Stimulated activated CD8-positive, alpha-beta memory T cell treated with anti-CD3 and anti-CD28 coated beads, Interleukin-4, amount 100 ng/mL, for 1 hour (primary cell): ENCODE measurements at places on chromosomes 13 and 19.

- no peak for DNase-seq
These were observed 5.6 kb upstream of the RAB8A start for GRCh38 chr19:16106121-16106520.

DNA sequence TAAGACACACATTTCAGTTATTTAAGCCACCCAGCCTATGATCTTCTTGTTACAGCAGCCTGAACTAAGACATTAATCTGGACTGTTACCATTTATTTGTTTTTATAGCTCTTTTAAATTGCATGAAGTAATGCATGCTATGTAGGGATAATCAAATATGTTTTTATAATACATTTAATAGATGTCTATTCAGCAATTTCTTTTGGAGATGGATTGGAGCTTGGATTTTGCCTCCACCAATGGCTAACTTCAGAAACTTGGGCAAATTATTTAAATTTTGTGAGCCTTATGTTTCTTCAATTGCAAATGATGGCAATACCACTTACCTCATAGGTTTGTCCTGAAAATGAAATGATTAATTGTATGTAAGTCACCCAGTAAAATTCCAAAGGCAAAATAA, 288.7 kb downstream of the GPC6 start:
- DNase-seq, result no peak

DNA sequence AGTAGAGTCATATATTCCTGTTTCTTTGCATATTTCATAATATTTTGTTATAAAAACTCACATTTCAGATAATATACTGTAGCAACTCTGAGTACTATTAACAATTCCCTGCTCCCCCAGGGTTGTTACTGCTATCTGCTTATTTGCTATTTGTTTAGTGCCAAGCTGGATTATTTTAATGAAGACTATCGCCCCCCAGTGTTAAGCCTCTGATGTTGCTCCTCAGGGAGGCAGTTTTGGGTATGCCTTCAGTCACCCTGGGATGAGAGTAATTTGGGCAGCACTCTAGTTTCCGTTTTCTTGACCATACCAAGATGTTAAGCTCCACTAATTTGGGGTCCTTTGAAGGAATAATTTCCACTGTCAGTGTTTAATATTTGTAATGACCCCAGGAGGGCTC, 46.0 kb downstream of the MICU2 start:
- DNase-seq, result no peak

DNA sequence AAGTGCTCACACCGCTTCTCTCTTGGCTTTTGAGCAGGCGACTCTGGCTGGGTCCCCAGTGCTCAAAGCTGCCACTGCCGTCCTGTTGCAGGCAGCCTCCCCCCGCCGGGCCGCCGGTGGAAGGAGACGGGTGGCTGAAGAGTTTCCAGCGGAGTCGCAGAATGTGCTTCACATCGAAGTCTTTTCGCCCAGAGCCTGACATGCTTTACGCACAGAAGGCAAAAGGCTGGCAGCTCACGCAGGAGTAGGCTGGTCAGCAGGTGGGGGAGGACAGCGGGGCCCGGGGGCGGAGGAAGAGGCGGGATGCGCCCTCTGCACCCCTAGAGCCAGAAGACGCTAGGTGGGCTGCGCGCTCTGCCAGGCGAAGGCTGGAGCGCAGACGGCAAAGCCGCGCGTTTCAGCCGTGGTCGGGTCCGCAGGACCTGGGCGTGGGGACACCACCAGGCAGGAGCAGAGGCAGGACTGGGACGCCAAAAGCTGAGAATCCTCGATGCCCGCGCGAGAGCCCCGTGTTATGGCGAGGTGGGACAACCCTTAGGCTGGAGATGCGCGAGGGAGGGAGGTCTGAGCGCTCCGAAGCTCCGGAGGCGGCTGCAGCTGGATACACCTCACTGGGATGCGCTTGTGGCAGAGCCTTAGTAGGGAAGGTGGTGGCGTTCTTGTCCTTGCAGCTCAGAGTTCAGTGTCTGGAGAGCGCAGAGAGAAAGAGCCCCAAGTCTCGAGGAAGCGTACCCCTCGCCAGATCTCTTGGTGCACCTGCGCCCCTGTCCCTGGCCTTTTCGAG, at the start of gene ATXN8OS:
Gene ATXN8OS, plus strand, starts transcription at position 329 of the 784 bp plus-strand sequence.
- no peak for DNase-seq

DNA sequence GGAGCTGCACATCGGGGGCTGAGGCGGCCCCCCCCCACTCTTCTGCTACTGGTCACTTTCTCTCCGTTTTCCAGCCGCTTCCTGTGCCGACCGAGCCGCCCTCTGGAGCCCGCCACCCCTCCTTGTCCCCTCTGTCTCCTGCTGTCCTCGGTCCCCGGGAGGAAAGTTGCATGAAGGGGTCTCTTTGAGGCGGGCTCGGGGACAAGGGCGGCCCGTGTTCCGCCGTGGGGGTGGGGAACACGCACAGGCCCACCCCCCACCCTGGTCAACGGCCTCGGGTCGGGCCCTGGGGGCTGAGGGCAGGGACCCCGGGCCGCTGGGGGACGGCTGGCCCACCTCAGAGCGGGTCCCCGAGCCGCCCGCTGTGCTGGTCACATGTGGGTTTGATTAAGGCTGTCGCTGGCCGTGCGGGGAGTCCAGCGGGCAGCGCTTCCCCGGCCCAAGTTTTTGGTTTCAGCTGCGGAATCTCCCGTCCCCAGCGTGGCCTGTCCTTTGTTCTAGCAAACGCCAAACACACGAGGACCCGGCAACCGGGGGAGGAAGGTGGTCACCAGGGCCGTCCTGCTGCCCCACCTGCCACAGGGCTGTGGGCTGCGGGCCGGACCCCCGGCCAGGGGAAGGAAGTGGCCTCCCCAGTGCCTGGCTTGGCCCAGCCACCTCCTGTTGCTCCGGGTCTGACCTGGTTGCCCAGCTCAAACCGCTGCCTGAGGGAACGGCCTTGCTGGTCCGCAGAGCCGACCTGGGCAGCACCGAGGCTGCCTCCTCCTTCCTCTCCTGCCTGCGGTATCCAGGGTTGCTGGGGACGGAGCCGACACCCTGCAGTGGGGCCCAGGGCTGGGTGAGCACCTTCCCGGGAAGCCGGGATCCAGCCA, 1.9 kb downstream of the EFNA2 start:
- DNase-seq, result no peak

DNA sequence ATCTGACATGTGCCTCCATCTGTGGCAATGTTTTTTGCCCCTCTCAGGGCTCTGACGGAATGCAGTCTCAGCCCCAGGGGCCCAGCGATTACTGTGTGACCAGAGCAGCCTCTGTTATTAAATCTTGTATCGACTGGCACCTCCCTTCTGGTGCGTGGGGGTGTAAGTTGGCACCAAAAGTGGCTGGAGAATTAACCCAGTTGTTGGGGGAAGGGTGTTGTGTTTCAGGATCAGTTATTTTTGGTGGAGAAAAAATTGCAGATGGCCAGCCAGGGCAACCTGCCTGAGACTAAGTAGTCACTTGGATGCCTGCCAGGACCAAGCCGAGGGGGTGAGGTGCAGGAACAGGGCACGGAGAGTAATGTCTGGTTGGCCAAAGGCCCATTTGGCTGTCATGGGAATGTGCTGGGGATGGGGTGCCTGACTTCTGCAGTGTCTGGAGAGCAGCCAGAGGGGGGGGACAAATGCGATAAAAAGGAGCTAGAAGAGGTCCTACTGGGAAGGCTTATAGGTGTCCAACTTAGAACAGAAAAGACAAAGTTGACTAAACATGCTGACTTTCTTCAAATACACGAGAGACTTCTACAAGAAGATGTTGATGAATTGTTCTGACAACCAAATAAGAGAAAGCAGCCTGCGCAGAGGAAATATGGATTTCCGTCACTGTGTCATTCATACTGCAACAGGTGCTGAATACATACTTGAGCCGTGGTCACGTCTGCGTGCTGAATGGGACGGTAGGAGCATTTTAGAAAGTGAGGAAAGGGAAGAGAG, 69.8 kb downstream of the SIAH3 start:
- no peak for DNase-seq

DNA sequence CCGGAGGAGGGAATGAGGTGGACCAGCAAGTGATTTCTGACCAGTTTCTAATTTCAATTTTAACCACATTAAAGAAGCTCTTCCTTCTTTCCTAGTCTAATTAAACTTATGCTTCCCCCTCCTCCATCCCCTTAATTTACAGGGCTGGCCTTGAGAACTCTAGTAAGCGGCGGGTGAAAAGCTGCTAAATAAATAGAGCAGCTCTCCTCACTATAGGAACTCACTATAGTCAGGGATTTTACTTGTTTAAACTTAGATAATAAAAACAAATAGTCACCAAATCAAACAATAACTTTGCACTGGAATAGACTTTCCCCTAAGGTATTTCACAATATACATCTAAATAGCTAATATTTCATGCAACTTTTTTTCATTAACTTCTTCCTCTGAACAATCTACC, 1838.2 kb upstream of the PRR20A start:
- DNase-seq, result no peak

DNA sequence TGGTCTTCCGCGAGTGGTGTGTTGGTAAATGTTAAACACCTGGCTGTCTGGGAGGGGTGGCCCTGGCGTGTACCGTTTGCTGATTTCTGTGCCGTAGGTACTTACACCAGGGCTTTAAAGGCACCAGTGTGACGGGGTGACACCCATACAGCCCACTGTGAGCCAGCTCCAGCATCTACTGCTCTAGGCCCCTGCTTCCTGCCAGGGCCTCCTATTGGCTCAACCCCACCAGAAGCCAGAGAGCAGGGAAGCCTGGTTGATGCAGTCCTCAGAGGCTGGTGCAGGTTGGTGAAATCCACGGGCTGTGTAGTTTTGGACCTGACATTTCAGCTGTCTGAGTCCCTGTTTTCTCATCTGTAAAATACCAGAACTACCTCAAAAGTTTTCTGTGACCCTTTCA, 30.4 kb downstream of the ARHGEF7 start:
- DNase-seq, result no peak

- DNase-seq, result no peak
These were observed 4.3 kb downstream of the KLF2 start for GRCh38 chr19:16328824-16329482.

DNA sequence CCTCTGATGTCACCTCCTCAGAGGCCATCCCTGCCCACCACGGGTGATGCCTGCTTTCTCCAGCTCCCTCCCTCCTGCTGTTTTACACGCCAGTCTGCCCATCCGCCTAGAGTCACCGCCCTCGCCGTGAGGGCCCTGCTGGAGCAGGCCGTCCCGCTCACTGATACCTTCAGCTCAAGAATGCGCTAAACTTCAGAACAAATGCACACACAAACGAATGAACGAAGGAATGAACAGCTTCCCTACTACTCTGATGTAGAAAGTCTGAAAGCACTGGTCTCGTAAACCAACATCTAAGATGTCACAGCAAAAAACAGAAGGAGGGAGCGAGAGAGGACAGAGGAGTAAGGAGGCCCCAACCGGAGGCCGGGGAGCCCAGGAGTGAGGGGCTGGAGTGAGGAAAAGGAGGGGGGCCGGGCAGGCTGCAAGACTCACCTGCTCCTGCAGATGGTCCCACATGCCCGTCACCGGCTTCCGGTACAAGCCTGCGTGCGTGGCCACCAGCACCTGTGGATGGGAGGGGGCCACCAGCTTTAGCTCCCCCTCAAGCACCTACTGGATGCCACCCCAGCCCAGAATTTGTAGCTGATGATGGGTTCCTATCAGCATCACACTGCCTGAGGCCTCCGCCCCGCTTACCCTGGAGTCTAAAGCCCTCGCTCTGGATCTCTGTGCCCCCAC, 4.0 kb downstream of the PNKP start:
- DNase-seq, result no peak

DNA sequence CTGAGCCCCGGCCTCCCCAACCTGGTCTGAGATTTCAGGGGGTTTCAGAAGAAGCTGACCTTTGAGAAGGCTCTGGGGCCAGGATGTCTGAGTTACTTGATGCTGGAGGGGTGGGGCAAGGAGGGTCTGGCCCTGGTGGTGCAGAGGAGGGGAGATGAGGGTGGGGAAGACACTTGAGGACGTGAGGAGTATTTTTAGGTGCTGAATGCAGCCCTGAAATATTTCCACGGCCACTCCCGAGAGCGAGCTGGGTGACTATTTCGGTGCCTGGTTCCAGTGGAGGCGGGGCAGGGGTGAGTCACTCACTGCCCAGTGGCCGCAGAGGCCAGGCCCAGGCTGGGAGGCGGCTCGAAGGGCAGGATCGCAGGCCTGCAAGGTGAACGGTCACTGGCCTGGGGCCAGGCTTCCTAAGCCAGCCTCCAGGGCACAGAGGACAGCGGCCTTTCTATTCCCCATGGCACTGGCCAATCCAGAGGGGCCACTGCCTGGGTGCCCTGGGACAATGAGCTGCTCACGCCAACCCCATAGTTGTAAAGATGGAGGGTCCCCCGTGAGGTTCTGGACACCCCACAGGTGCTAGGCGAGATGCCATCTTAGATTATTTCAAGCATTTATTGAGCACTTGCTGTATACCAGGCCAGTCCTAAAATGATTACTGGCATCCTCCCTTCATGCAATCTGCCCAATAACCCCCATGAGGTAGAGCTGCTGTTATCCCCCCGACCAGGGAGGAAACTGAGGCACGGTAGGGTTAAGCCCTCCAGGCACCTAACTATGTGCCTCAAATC, 19.7 kb upstream of the JUND start:
- DNase-seq, result no peak

- DNase-seq, result no peak
These were observed 97.7 kb downstream of the GNG7 start for GRCh38 chr19:2604747-2605329.

- no peak for DNase-seq
These were observed 19.3 kb upstream of the GATAD2A start for GRCh38 chr19:19385896-19386869.

GRCh38 chr19:49878744-49879070, 1.2 kb downstream of the TBC1D17 start:
- DNase-seq, result no peak

- DNase-seq, result no peak
These were observed 202.6 kb upstream of the SOX21 start for GRCh38 chr13:94914895-94915294.

DNA sequence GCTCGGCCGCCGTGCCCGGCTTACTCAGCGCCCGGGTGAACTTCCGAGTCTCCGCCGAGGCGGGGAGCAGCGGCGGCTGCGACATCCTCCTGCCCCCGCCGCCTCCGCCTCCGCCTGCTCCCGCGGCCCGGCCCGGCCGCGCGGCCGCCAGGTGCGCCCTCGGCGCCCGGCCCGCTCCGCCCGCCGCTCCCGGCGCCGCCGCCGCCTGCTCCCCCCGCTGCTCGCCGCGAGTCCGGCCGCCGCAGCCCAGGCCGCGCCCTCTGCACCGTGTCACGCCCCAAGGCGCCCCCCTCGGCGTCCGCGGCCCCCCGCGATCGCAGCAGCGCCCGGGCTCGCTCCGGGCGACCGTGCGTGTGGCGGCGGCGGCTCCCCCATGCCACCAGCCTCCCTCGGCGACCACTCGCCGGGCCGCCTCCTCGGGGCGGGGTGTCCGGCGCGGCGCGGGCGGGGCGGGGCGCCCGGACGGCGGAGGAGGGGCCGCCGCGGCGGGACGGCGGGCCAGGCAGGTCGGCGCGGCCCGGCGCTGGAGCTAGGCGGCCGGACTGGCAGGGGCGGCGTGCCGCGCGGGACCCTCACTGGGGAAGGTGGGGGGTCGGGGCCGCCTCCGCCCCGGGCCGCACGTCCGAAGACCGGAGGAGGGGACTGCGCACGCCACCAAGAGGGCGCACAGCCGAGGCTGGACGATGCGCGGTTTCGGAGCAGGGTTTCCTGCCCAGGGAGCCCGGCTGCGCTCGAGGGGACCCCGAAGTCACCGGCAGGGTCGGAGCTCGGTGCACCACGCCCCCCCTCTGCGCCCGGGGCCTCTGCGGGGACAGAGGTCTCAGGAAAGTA, 108.6 kb upstream of the DOCK9 start:
- peak; percentile 46 for DNase-seq

- DNase-seq, result no peak
These were observed 5.6 kb downstream of the MFSD12 start for GRCh38 chr19:3551792-3552095.

- peak; percentile 38 for DNase-seq
These were observed 20.3 kb upstream of the AKT2 start for GRCh38 chr19:40305403-40305802.

GRCh38 chr19:41616792-41617621, 9.9 kb downstream of the CEACAM4 start:
- DNase-seq, result no peak
